HCT116 (cell line): ENCODE measurements at places on chromosomes 11 and 22.

GRCh38 chr22:27754247-27754887 lies 47.2 kb downstream of the MN1 start:
- DNase-seq, result no peak

DNA sequence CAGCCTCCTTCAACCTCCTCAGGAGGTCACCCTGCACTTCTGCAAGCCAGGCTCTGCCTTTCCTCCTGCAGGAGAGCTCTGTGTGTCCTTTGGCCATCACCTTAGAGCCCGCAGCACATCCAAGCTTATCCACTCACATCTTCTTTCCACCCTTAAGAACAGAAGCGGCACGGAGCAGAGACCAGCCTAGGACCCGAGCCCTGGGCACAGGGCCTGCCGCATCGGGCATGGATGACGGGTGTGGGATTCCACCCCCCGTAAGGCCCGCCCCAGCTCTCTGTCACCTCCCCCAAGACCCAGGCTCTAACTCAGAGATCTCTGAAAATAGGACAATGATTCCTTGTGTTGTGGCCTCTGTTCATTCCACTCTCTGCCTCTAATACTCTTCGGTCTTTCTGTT lies 42.1 kb upstream of the PHF21B start:
- no peak for DNase-seq

GRCh38 chr22:48619721-48620120 lies 1208.0 kb downstream of the BRD1 start:
- DNase-seq, result no peak

DNA sequence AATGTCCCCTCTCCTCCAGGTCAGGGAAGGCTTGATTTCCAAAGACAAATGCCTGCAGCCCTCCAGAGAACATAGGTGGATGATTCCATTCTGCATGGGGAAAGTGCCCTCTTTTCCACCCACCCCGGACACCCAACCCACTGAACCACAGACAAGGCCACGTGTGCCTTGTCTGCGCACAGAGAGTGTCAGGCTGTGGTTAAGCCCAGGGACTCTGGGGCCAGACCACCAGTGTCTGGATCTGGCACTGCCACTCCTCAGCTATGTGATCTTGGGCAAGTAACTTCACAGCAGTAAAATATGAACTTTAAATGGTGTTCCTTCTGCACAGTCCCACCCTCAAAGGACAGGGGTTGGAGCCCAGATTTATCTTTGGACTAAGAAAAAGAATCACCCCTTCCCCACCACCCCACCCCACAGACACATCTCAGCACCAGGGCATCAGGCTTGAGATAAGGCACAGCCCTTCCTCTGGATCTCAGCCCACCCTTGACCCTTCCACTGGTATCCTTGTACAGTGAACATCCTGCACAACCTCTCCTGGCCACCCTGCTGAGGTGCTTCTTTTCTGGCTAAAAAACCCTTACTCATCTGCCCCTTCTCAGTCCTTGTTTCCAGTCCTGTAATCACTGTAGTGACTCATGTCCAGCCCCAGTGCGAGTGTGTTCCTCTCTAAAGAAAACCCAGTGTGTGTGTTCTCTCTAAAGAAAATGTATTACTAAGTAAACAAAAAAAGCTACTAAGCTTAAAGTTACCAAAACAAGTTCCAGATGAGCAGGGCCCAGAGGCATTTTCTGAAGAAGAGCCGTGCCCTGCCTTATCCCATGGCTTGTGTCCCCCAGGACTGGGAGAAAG lies 1.9 kb upstream of the PTGDR2 start:
- no peak for DNase-seq

DNA sequence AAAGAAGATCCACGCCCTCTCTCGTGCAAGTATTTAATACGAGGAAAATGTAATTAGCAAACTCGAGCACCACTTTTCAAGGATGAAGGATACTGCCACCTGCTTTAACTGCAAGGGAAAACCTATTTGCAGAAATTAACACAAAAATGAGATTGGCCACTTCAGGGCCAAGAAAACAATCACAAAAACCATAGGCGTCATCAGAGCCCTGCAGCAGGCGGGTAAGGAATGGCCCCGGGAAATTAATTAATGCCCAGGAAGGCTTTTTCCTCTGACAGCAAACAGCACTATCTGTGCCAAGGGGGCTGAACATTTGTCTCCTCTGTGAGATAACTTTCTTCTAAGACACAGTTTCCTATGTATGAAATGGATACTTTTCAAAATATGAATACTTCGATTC lies 255.7 kb downstream of the CTTN start:
- DNase-seq, result no peak
